ENCODE measurements at places on chromosomes 1 and 21. TPM values are rescaled to one million over a fixed set of nuclear protein-coding genes. Genes with fewer than 3 reads are reported as not detected.

The CASQ2 gene
- 5.9 TPM for total RNA-seq

The KDF1 gene
- 31.4 TPM for total RNA-seq

The CD48 gene
- total RNA-seq = not detected

The TCHHL1 gene
- total RNA-seq = not detected

The BLZF1 gene
- total RNA-seq = 32.1 TPM

The B4GALT2 gene
- 16.5 TPM for total RNA-seq

The TRIM62 gene
- total RNA-seq = 4.6 TPM

The GADD45A gene
- 77.0 TPM for total RNA-seq

The SORT1 gene
- total RNA-seq = 79.3 TPM

The SPRR4 gene
- not detected for total RNA-seq

The PDPN gene
- total RNA-seq = 3.4 TPM

The OR6K3 gene
- not detected for total RNA-seq

The KCNN3 gene
- 2.3 TPM for total RNA-seq

The OPTC gene
- not detected for total RNA-seq

The ZSWIM5 gene
- total RNA-seq = 12.3 TPM

The SEMA6C gene
- total RNA-seq = 2.4 TPM

The C1QTNF12 gene
- total RNA-seq = not detected

The PTPN14 gene
- 9.7 TPM for total RNA-seq
